ENCODE measurements at places on chromosomes 12 and 14.

GRCh38 chr12:39235990-39236767 is 206.7 kb downstream of the KIF21A start:
- no peak for DNase-seq

DNA sequence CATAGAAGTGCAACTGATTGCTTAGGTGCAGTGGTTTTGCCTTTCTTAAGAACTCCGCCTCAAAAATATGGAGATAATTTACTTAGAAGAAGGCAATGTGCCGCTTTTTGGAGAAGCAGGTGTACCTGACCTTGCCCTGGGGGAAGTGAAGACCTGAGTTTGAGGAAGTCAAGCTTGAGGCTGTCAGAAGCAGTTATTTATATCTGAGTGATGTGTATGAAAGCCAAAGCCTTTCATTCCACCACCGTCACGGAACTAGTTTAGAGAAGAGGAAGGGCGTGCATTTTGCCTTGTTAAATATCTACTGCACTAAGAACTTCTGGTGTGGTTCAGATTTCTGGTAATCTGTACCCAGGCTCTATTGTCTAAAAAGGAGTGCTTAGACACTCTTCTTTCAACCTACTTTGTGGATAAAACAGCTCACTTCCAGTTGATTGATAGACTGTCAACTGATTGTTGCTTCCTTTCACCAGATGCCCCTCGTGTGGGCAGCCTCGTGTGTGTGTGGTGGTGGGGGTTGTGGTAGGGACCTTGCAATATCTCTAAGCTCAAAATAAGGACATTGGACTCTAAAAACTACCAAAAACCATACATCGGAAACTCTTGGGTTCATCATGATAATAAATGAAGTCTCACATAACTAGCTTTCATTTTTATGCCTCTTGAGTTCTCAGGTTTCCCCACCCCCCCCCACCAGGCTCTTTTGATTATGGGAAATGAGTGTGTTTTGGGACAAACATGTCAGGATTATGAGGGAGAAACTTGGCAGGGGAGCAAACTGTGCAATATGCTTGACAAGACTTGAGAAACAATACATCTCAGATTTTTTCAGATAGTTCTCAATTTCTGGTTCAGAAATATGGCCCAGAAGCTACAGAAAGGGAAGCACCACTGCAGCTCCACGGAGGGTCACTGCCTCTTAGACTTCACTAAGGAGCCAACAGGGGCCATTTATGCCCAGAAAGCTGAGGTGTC is 78.6 kb downstream of the ARF6 start:
- DNase-seq = peak; percentile 73

- DNase-seq = peak; percentile 69
These were observed 146.1 kb upstream of the NCOR2 start for GRCh38 chr12:124713436-124714082.

DNA sequence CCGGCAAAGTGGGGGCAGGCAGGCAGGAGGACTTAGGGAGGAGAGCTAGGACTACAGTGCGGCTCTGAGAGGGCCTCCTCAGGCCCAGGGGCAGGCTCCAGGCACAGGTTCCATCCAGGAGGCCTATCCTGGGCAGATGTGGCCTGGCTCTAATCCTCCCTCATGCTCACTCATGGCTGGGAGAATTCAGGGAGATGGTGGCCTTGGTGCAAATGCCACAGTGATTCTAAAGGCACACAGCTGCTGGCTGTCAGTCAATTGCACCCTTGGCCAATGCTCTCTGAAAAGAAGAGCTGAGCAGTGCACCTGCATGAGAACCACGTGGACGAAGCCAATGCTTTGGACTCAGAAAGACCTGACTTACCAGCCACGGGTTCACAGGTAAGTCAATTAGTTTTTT is 89.6 kb downstream of the C12orf75 start:
- DNase-seq = no peak

GRCh38 chr12:18294889-18295288 is 33.6 kb downstream of the PIK3C2G start:
- no peak for DNase-seq

- no peak for DNase-seq
These were observed 4.5 kb downstream of the KRT83 start for GRCh38 chr12:52316701-52317100.

- DNase-seq = no peak
These were observed 10.7 kb upstream of the STX2 start for GRCh38 chr12:130849561-130850417.

GRCh38 chr12:4720637-4720995 is 416 bp downstream of the GALNT8 start:
- DNase-seq = no peak

GRCh38 chr12:7161811-7162210 is 27.7 kb upstream of the PEX5 start:
- no peak for DNase-seq

GRCh38 chr12:132966676-132967415 is 10.7 kb upstream of the ZNF605 start:
- no peak for DNase-seq

- no peak for DNase-seq
These were observed 4.7 kb downstream of the FLRT2 start for GRCh38 chr14:85534458-85535293.

DNA sequence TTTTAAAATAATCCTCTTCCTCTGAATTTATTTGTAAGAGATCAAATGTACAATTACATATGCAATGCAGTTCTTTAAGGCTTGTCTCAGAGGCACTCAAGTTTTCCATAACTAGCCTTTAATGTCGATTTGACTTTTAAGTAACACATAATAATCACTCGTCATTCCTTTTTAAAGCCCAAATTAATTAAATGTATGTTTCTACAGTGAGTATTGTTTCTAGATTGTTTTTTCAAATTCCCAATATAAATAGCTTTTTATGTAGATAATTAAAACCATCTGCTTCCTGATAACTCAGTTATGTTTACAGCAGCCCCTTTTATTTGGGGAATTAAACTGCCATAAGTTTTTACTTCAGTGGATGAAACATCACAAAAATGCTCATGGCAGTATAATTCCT is 185.1 kb downstream of the ETNK1 start:
- no peak for DNase-seq

- DNase-seq = no peak
These were observed 58.0 kb downstream of the CDC42BPB start for GRCh38 chr14:102999227-102999895.

Data from activated T-cell treated with anti-CD3 and anti-CD28 coated beads, Interleukin-2, amount 50 U/mL, for 48 hours (primary cell).